CD14-positive monocyte (primary cell): ENCODE measurements at places on chromosomes 2 and 18. TPM values are rescaled to one million over a fixed set of nuclear protein-coding genes. Genes with fewer than 3 reads are reported as not detected.

Gene CDH19
- not detected for polyA plus RNA-seq

Gene ANKAR
- 1.7 and 2.3 TPM in 2 replicates for polyA plus RNA-seq

Gene ATAD2B
- 4.9 TPM for polyA plus RNA-seq

Gene HOXD8
- not detected for polyA plus RNA-seq

Gene ABHD1
- 0.08 TPM for polyA plus RNA-seq

Gene SLC23A3
- polyA plus RNA-seq, result not detected

Gene REEP1
- polyA plus RNA-seq, result not detected in 2 replicates

Gene SKOR2
- polyA plus RNA-seq, result not detected

Gene UGT1A10
- not detected for polyA plus RNA-seq

Gene BMP10
- polyA plus RNA-seq, result not detected in 2 replicates
